Left forelimb (tissue), 1 donor: ENCODE measurements at places on chromosomes 4 and X.

DNA sequence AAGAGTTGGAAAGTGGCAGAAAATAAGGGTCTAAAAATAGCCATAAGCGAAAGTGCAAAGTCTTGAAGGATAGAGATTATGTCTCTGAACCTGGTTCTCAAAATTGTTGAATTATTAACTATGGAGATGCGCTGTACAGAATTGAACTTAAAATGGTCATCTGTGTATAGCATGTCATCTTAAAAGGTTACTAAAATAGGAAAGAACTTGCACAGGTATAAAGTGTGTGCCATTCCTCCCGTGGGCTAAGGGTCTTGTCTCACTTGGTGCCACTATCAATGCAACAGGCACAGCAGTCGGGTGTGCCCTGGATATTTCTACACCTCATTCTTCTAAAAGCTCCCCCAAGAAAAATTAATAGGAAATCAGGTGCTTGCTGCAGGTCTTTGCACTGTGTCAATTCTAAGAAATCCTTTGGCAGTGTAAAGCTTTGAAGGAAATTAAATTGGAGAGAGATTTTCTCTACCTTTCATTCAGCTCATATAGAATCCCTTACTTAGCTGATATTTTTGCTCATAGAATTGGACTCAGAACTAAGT is 2.4 kb downstream of the SORBS2 start:
- DNase-seq, result no peak

DNA sequence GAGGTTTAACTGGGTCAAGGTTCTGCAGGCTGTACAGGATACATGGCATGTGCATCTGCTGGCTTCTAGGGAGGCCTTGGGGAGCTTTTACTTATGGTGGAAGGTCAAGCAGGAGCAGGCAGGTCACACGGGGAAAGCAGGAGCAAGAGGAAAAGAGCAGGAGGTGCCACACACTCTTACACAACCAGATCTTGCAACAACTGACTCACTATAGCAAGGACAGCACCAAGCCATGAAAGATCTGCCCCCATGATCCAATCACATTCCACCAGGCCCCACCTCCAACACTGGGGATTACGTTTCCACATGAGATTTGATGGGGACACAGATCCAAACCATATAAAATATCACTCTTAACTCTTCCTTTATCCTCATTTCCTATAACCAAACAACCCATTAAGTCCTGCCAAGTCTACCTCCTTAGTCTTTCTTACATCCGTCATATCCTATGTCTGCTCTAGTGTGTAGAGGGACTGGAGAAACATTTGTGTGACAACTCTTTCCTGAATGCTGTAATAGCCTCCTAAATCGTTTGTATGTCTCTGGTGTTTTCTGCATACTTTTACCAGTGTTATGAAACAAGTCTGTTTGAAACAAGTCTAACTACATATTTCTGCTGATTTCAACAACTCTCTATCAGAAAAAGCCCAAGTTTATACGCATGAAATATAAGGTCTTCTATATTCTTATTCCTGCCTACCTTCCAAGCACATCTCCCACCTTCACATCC is 8.3 kb upstream of the RAP2C start:
- no peak for DNase-seq

DNA sequence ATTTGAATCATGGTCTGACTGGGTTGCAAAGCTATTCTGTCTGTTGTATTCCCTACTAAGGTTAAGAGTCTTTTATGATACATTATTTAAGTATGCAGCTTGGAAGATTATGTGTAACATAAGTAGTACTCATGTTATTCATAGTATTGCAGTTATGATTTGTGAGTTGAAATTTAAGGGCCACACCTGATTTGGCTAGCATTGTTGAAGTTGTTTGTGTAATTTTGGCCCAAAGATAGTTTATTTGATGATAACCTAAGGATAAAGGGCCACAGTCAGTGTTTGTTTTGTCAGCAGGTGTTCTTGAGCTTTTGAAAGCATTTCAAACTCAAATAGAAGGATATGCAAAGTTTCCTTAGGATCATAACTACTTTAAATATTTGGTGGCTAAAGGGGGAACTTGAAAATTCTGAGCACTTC is 38.9 kb downstream of the NUDT9 start:
- DNase-seq, result no peak

GRCh38 chr4:829291-829690 is 3.4 kb upstream of the CPLX1 start:
- DNase-seq, result peak; percentile 55

DNA sequence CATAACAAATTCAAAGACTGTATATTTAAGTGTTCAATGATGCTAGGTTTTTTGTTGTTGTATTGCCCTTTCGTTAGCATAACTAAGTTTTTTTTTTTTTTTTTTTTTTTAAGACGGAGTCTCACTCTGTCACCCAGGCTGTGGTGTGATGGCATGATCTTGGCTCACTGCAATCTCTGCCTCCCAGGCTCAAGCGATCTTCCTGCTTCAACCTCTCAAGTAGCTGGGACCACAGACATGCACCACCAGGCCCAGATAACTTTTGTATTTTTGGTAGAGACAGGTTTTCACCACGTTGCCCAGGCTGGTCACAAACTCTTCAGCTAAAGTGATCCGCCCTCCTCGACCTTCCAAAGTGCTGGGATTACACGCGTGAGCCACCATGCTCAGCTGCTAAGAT is 7.0 kb downstream of the SH3BGRL start:
- no peak for DNase-seq

DNA sequence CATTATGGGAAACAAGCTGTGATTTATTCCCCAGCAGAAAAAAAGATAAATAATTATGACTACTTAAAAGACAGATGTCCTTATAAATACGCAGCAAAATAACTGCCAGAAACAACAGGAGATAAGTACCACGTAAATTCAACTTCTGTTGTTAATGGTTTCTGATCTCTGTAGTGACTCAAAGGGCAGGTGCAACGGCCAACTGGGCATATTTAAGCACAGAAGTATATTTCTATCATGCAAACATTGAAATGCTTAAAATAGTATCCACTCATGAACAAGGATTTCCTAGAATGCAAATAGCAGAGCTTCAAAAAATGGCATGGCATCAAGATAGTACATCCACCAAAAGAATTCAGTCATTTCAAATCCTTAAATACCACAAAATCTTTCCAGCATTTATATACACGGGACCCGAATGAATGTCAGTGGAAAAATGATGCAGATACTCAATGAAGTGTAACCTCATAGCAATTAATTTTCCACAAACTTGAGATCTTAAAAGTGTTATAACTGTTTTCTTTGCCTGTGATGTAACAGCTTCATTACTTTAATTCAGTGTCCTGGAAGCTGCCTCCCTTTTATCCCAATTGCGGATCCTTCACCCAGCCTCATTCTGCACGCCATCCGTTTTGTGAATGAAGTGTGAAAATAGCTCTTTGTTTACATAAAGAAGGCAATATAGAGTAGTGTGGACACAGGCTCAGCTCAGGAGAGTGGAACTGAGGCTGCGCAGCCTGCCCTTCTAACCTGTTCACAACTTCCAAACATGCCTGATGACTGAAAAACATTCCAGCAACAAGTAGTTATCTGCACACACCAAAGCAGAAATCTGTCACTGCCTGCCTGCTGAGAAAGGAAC is 10.2 kb downstream of the PDGFC start:
- DNase-seq, result no peak
